ENCODE measurements at places on chromosomes 4 and X.

DNA sequence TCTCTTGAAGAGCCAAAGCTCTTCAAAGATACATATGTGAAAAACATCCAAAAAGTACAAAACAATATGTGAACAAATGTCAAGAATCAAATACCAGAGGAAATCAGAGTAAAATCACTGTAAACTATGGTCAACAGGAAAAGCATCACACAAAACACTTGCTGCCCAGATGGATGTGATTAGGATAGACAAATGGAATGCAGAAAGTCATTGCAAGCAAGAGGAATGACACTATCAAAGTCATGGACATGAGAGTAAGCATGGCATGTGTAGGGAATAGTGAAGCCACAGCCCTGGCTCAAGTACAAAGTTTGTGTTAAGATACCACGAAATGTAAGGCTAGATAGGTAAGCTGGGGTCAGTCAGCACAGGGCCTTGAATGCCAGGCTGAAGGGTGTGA, 37.7 kb downstream of the CLDN2 start:
- ATAC-seq = no peak

DNA sequence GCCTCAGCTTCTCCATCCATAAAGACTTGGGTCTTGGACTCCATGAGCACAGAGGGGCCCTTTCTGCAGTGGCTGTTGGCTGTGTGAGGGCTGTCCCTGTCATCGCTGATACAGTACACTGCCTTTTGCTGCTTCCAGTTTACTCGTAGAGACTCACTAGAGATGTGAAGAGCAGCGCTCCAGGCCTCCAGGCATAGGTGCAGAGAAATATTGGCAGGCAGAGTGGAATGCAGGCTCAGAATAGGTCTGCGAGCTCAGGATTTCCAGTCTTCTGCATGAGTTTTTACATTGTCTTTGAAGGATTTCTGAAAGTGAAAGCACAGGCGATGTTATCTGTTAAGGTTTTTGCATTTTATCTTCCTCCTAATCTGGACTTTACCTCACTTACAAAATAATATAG, 97.4 kb downstream of the AASDH start:
- no peak for ATAC-seq

DNA sequence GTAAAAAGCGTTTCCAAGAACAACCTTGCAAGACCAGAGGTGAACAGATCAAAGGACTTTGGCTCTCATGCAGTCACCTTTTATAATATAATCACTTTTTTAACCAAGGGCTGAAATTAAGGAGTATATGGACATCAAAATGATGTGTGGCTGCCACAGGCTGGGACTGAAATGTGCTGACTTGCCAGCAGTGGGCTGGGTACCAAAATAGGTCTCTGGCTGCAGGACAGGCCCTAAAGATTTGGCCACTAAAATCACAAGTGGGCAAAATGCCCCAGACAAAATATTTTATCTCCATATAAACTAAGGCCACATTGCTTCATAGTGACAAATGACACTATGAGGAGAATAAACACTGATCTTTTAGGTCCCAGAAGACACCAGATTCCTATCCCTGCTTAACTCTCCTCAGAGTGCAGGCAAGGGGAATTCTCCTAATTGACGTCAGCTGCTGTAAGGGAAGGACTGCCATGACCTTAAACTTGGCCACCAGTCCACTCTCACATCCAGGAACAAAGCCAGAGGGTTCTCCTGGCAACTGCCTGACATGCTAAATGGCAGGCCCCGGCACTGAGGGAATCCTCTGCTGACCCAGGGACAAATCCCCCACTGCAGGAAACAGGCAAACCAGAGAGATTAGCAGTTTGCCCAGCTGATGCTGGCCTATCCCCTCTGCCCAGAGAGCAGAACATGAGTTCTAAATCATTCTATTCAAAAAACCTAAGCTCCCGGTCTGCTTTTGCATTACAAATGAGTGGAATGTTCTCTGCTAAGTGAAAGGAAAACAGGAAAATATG, 155.8 kb downstream of the PPP3CA start:
- ATAC-seq = peak; percentile 49

DNA sequence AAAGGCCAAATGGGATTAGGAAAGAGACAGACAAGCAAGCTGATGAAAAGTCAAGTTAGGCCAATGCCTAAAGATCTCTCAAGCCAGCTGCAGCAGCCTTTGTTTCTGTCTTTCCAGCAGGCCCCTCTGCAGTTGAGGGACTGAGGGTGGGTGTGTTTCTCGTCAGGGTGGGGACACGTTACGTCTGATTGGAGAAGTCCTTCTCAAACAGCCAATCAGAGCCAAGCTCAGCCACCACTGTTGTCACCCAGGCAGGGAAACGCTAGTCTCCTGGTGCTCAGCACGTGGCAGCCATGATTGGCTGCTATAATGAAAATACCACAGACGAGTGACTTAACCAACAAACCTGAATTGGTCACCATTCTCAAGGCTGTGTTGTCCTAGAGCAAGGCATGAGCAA, 177.1 kb upstream of the LCORL start:
- no peak for ATAC-seq

- no peak for ATAC-seq
Measured at GRCh38 chrX:91331476-91331875, 103.2 kb upstream of the PABPC5 start.

DNA sequence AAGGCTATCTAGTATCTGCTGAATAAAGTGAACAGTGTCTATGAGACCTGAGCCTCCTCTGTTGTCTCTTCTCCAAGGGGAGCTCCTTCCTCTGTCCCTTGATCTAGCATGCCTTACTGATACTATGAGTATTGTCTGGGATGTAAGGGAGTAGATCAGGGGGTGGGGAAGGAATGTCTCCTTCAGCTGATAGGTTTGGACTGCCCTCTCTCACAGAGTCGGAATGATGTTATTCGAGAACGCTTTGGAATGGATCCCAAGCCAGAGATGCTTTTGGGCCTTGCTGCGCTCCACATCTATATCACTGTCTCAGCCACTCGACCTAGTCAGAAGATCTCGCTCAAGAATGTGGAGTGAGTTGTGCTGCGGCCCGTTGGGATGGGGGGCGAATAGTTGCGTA, 68.3 kb upstream of the PRPS1 start:
- no peak for ATAC-seq

DNA sequence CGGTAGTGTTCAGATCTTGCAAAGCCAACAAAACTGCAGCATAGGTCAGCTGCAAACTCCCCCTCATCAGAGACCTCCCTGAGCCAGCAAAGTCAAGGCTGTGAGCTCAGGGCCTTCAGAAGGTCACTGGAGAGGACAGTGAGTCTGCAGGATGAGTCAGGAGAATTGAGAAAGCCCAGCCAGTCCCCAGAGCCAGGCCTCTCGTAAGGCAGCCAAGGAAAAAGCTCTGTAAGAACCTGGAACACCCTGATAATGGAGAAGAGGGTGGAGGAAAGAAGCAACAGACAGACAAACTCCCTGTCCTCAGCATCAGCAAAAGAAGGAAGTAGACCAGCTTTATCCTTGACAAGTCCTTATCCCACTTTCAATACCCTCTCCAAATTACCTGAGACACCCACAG, 33.0 kb downstream of the GRIA3 start:
- ATAC-seq = no peak

DNA sequence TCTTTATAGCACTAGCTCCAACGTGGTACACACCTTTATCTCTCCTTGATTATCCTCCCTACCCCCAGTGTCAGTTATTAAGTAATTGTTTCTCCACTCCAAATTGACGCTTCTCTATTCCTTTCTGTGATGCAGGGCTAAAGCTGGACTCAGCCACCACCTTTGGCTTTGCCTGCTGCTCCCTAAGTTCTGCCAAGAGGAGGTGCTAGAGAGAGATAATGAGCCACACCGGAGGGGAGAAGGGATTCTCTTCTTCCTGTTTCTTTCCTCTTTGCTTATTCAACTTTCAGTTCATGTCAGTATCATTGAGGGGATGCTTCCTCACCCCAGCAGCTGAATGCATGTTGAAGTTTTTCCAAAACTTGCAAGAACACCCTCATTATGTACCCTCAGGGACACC, 176.5 kb downstream of the GBA3 start:
- no peak for ATAC-seq

- ATAC-seq = no peak
Measured at GRCh38 chrX:46953137-46953527, 40.9 kb downstream of the JADE3 start.

GRCh38 chr4:169492436-169493163, 119.8 kb downstream of the NEK1 start:
- ATAC-seq = peak; percentile 86

- peak; percentile 37 for ATAC-seq
Measured at GRCh38 chr4:73872316-73873108, 3.3 kb downstream of the CXCL1 start.

- no peak for ATAC-seq
Measured at GRCh38 chrX:68695206-68695845, 47.9 kb downstream of the STARD8 start.

DNA sequence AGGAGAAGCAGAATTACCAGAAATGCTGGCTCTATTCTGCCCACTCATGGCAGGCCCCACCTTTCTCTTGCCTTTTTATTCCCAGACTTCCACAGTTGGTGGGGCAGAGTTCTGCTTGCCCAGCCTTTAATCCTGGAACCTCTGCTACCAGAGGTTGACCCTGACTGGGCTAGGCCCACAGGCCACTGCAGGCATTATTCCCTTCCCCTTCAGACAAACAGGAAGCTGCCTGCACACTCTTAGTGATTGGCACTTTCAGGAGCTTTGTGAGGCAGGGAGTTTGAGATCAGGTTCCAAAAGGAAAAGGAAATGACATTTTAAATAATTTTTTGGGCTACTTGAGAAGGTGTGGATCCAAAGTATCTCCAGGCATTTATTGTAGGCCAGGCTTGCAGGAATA, 18.8 kb downstream of the MSN start:
- ATAC-seq = no peak

DNA sequence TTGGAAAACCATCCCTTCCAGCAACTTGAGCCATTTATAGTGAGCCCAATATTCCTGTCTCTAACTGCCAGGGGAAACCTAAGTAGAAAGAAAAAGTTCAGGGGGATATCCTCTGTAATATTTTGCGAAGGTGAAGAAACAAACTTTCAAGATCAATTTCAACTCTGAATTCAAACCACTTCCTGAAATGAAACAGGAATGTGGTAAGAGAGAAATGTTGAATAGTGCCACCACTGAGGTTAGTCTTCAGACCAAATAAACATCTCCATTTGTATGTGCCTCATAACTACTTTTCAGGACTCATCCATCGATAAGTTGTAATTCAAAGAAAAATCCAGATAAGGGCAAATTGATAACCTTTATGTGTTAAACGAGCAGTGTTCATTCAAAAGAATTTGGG, 128.7 kb downstream of the GABRB1 start:
- no peak for ATAC-seq

GRCh38 chr4:77703666-77704065, 98.0 kb downstream of the CXCL13 start:
- ATAC-seq = no peak

All from esophagus mucosa (tissue), 1 donor.